Small intestine (tissue), 16 donors: ENCODE measurements at places on chromosomes 1 and 21.
A peak's percentile ranks its signal among the peaks of the same experiment; 100 is the strongest.

- no peaks in the 10 kb centered on the region for H3K36me3 ChIP-seq
- no peak overlapping the region for H3K4me3 ChIP-seq
- H3K27ac ChIP-seq = no peak overlapping the region
- no peaks in the 10 kb centered on the region for H3K27me3 ChIP-seq
- DNase-seq = no peak
Observed at GRCh38 chr21:27108701-27109100, 141.8 kb upstream of the ADAMTS5 start.

GRCh38 chr1:162859191-162859590, 1.8 kb downstream of the CCDC190 start:
- no peak for DNase-seq
- peaks cover 3% of the 10 kb centered on the region for H3K27me3 ChIP-seq
- H3K36me3 ChIP-seq = no peaks in the 10 kb centered on the region
- no peak overlapping the region for H3K27ac ChIP-seq
- no peaks in the 10 kb centered on the region for H3K4me1 ChIP-seq

GRCh38 chr1:53620061-53620855, 118.7 kb downstream of the GLIS1 start:
- peak; percentile 18 for DNase-seq
- H3K4me1 ChIP-seq = no peaks in the 10 kb centered on the region
- H3K27ac ChIP-seq = no peak overlapping the region
- no peaks in the 10 kb centered on the region for H3K27me3 ChIP-seq
- no peaks in the 10 kb centered on the region for H3K36me3 ChIP-seq

DNA sequence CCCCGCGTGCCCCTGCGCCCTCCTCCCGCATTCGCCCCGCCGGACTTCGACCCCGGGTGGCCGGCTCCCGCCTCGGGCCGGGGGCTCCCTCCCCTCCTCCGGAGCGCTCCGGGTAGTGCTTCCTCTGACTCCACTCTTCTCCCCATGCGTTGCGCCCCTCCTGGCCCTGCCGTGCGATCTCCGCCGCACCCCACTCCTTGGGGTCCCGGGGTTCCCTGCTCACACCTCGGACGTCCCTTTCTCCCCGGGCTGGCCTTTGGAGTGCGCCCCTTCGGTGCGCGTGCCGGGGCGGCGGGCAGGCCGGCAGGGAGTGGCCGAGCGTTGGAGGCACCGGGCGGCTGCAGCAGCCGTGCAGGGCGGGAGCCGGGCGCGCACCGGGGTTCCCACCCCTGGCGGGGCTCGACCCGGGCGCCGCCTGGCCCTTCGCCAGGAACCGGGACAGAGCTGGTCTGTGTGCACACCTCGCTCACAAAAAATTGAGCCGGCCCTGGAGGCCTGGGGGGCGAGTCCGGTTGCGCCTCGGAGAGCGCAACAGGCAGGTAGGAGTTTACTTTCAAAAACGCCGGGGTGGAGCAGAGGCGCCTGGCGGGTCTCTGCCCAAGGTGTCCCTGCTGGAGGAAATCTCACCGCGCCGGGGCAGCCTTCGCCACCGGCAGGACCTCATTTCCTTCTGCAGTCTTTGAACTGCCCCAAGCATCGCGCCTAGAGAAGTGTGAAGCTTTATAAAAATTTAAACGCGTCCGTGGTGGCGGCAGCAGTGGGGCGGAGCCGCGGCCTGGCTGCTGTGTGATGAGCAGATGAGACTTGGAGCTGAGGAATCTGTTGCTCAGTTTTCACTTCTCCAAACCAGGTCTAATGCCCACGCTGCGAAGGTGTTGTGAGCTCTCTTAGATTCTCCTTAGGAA, 650 bp downstream of the VANGL1 start:
- peak overlapping the region; percentile 64 for H3K4me3 ChIP-seq
- peaks cover 5% of the 10 kb centered on the region for H3K4me1 ChIP-seq
- no peaks in the 10 kb centered on the region for H3K36me3 ChIP-seq
- peaks cover 5% of the 10 kb centered on the region for H3K27me3 ChIP-seq

- no peaks in the 10 kb centered on the region for H3K27me3 ChIP-seq
- H3K27ac ChIP-seq = no peak overlapping the region
- H3K36me3 ChIP-seq = no peaks in the 10 kb centered on the region
- no peak overlapping the region for H3K4me3 ChIP-seq
Observed at GRCh38 chr1:234535763-234536515, 57.0 kb upstream of the TARBP1 start.

DNA sequence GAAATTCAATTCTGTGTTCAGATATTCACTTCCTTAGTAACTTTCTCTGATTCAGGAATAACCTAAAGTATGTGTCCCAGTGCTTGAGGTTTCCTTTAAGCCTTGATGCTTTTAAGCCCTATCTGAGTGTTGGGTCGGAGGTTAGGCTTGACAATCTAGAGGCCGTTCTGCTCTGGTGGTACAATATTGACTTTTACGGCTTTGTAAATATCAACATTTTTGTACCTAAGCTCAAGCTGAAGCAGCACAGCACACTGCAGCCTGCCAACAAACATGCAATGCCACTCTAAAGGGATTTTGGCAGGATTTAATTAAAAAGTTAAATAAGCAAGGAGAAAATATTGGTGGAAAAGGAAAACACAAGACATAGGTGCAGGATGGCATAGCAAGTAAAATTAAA, 279.2 kb downstream of the NEGR1 start:
- H3K4me3 ChIP-seq = no peak overlapping the region
- no peaks in the 10 kb centered on the region for H3K27me3 ChIP-seq
- H3K36me3 ChIP-seq = no peaks in the 10 kb centered on the region

DNA sequence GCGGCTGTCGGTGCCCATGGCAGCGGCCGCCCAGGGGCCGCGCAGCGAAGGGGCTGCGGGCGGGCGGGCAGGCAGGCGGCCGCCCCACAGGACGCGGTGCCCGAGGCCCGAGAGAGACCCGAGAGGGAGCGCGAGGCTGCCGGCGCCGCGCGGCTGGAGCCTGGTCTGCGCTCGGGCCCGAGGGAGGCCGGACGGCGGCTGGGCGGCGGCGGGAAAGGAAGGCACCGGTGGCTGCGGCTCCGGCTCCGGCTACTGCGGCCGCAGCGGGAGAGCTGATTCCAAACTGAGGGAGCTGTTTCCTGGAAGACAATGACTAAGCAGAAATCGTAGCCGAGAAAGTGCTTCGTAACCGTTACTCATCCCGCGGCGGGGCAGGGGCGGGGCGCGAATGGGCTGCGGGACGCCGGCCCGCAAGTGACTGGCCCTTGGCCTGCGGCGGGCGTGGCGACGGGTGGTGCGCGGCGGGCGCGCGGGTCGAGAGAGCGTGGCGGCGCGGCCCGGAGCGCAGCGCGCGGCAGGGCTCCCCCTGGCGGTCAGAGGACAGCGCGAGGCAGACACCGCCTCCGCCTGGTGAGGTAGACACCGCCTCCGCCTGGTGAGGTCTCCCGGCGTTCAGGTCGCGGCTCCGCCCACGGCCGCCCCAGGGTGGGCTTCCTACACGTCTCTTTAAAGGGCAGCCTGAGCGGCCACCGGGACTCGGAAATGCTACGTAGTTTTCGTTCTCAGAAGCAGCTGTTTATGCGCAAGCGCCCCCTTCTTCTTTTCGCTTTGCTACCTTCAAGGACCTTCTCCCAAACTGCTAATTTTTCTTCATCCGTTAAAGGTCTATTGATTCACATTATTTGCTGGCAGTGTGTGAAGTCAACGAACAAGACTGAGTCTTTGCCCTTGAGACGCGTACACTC, at the start of gene GCLM:
GCLM (minus strand) TSS at position 285 of the 905 bp plus-strand sequence; CDS start at position 18, 267 bp downstream.
- DNase-seq = peak; percentile 93
- H3K27me3 ChIP-seq = no peaks in the 10 kb centered on the region
- no peaks in the 10 kb centered on the region for H3K36me3 ChIP-seq
- peak within 1 kb of the TSS; percentile 56 for H3K27ac ChIP-seq
- peak within 1 kb of the TSS; percentile 96 for H3K4me3 ChIP-seq
- H3K4me1 ChIP-seq = no peaks in the 10 kb centered on the region

DNA sequence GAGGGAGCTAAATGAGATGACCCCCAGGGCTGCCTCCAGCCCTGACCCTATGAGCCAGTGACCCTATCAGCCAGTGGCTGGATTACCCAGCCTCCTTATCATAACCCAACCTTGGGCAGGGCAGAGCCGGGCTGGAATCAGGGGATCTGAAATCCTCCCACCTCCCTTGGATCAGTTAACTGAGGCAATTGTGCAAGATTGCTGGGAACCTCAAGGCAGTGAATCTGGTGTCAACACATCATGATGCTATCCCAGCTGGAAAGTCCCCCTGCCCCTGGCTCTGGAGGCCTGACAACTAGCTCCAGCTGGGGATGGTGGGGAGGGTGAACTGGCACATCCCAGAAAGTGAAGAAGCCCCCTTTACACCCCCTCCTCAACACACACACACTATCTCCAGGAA, 6.4 kb upstream of the TSPAN1 start:
- peaks cover 2% of the 10 kb centered on the region for H3K36me3 ChIP-seq
- no peaks in the 10 kb centered on the region for H3K27me3 ChIP-seq
- no peaks in the 10 kb centered on the region for H3K4me1 ChIP-seq
- no peak overlapping the region for H3K27ac ChIP-seq
- DNase-seq = no peak

DNA sequence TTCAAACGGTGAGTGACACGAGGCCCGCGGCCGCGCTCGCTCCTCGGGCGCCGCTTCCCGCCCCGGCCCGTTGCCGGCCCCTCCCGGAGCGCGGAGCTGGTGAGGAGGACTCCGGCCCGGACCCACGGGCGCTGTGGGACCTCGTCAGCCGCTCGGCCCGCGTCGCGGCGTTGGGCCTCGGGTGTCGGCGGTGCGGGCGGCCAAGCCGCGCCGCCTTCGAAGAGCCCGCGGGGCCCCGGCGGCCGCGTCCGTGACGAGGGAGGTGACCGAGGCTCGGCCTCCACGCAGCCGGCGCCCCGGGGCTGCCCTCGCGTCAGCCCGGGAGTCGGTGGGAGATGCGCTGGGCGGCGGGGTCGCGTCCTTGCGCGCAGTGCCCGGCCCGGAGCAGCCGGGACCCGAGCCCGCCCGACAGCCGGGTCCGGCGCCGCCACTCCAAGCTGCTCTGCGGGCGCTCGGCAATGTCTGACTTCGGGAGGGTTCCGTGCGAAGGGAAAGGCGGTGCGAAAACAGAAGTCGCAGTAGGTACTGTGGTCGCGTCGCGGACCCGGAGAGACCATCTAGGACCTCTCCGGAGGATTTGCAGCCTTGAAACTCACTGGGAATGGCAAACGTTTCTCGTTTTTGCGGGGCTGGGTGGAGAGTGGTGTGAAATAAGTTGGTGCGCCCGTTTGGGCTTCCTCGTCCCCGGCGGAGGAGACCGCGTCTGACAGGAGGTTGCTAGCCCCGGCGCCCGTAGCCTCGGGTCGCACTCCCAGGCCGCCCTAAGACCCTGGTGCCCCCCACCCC, 829 bp downstream of the SPEN start:
- peaks cover 20% of the 10 kb centered on the region for H3K4me1 ChIP-seq
- peak; percentile 42 for DNase-seq
- peak overlapping the region; percentile 99 for H3K27ac ChIP-seq
- H3K4me3 ChIP-seq = peak overlapping the region; percentile 99
- H3K36me3 ChIP-seq = peaks cover 6% of the 10 kb centered on the region
